ENCODE measurements at places on chromosomes 7 and 10.

GRCh38 chr10:31219306-31219705, 99.7 kb upstream of the ZEB1 start:
- DNase-seq: no peak

DNA sequence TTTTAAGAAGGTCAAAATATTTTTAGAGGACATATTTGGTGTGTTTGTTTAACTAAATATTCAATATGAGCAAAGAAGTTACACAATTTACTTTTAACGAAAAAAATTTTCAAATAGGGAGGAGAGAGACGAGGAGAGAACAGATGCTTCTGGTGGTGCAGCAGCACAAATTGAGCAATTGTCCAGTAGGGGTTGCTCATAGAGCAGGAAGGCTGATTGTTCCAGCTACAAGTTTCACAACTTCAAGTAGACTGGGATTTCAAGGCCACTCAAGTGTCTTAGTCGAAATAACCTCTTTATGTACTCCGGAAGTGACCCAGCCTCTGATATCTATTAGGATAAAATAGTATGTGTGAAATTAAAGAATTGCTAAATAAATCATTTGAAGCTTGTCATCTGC, 197.9 kb downstream of the HDAC9 start:
- DNase-seq: no peak

- no peak for DNase-seq
Measured at GRCh38 chr7:1463676-1464223, 4.5 kb upstream of the MICALL2 start.

- DNase-seq: no peak
Measured at GRCh38 chr7:135843214-135843613, 94.6 kb upstream of the FAM180A start.

- no peak for DNase-seq
Measured at GRCh38 chr10:102450124-102450373, 1.3 kb downstream of the C10orf95 start.

GRCh38 chr10:114396464-114396863, 7.8 kb downstream of the AFAP1L2 start:
- DNase-seq: no peak

DNA sequence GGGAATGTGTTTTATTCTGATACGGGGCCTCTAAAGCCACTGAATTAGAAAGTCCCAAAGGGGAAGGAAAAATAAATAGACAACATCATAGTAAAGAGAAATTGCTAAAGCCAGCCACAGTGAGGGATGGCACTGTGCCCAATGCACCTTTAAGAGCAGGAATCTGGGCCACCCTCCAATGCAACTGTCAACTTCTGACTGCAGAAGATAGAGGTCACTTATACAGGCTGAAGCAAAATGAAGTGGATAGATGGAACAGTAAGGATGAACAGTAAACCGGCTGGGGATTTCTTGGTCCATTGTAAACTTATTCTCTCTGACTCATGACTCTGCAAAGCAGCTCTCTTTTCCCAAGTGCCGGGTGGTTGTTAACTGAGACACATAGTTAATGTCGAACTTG, 54.0 kb upstream of the KCNIP2 start:
- no peak for DNase-seq

Data from H9 (cell line).